ENCODE measurements at places on chromosomes 16 and 17.

DNA sequence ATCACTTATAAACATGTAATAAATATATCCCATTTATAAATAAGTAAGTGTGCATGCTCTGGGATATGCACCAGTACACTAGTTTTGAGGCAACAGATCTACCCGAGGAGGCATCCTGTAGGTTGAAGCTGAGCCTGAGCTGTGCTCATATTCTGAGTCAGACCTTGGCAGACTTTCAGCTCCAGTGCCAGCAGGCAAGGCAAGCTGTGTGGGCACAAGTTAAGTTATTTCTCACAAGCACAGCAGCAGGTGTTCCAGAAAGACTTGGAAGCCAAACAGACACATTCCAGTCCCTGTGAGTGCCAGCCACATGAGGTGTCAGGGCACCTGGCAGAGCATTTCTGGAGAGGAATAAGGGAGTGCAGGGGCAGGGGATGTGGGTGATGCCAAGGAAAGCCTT lies 1.3 kb upstream of the CLEC19A start:
- no peak for DNase-seq

GRCh38 chr16:55385359-55385758 lies 61.4 kb downstream of the IRX6 start:
- no peak for DNase-seq

DNA sequence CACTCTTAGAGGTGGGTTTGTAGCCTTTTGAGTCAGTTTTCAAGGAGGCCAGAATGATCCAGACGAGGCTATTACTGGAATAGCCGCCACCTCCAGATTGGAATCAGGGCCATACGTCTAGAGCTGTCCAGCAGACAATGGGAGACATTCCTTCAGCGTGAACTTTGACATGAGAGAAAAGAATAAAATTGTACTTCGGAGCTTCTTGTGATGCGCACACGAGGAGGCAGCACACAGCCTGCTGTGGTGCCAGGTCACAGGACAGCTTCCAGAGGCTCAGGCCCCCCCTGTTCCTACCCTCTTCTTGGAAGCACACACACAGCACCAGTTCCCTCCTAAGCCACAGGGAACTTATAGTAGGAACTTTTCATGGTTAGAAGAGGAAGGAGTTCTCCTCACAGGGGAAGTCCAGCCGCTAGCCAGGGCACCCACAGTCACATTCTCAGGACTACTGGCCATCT lies 81.0 kb downstream of the VPS53 start:
- no peak for DNase-seq

DNA sequence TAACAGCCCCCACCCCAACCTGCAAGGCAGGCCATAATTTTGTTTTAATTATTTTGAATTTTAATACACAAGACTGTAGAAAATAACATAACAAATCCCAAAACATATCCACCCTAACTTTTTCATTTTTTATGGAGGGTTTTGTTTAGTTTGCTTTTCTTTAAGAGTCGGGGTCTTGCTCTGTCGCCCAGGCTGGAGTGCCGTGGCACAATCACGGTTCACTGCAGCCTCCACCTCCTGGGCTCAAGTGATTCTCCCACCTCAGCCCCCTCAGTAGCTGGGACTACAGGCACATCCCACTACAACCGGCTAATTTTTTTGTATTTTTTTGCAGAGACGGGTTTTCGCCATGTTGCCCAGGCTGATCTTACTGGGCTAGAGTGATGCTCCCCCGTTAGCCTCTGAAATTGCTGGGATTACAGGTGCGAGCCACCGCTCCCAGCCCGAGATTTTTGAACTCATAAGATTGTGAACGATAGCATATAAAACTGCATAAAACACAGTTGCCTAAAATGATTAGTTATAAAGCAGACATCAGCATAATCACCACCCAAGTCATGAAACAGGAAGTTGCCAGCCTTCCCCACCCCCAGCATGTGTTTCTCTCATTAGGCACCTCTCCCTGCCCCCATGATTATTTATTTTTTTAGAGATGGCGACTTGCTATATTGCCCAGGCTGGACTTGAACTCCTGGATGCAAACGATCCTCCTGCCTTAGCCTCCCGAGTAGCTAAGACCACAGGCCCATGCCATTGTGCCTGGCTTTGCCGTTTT lies 13.6 kb upstream of the DOC2B start:
- DNase-seq = no peak

- DNase-seq = no peak
These were observed 61.2 kb downstream of the USP31 start for GRCh38 chr16:23088018-23088417.

GRCh38 chr17:63824362-63824761 lies 2.9 kb upstream of the PSMC5 start:
- DNase-seq = no peak

DNA sequence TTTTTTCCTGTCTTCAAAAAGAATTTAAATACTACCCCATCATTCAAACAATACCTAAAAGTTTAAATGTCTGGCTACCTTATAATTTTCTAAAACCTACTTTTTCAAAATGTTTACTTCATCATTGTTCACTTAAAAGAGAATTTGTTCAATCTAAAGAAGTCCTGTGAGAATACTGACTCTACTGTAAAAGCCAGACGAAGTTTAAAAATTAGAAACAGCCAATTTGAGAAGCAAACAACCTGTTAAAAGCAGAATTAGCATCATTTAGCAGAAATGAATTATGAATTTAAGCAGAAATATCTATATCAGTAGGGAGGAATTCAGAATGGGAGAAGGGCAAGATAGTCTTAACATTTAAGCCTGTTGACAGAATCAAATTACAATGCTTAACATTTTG lies 2.1 kb downstream of the SKA2 start:
- DNase-seq = no peak

- no peak for DNase-seq
These were observed 39.3 kb upstream of the AKTIP start for GRCh38 chr16:53542283-53542682.
